Glutamatergic neuron (in vitro differentiated cells): ENCODE measurements at places on chromosomes 16 and 17. TPM values are rescaled to one million over a fixed set of nuclear protein-coding genes. Genes with fewer than 3 reads are reported as not detected.

The VTN gene
- 0.25 TPM for total RNA-seq

The HOXB9 gene
- total RNA-seq = not detected

The PITPNM3 gene
- 1.4 TPM for total RNA-seq

The FAM171A2 gene
- total RNA-seq = 81.3 TPM

The ST6GALNAC2 gene
- 0.32 TPM for total RNA-seq

The TNFAIP1 gene
- 111 TPM for total RNA-seq

The KRT25 gene
- not detected for total RNA-seq

GRCh38 chr17:34226011-34226743, 28.9 kb upstream of the CCL2 start:
- no peak for DNase-seq

DNA sequence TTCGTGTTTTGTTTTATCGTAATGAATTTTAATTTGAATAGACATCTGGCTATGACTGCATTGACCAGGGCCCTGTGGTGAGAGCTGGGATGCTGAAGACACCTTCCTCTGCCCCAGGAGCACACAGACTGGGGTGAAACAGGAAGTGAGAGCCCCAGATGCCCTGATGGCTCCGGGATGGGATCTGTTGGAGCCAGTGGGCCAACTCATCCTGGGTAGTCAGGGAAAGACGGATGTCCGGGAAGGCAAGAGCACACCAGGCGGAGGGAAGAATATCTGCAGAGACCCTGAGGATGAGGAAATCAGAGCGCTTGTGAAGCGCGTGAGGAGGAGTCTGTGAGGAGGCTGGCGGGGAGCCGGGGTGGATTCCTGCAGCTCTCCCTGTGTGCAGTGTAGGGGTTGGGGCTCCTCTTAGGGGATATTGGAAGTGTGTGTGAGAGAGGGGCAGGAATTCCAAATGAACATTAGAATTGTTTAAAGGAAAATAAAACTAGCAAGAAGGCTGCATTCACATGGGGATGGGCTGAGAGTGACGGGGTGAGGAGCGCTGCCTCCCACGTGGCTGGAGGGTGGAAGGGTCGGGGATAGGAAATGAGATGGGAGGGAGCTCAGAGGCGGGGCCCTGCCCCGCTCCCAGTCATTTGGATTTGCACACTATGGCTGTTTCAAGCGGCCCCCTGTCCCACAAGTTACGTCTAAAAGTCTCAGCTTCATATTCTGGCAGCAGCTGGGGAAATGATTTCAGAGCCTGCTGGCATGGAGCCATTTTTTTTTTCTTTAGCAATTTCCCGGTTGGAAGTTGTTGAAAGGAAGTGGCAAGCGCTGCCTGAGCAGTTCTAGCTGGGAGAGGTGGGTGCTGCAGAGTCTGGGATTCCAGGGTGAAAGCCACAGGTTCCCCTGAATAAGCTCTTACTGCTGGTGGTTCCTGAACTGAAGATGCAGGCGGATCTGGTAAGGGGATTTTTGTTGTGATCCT, 71.2 kb upstream of the LGALS9 start:
- no peak for DNase-seq

DNA sequence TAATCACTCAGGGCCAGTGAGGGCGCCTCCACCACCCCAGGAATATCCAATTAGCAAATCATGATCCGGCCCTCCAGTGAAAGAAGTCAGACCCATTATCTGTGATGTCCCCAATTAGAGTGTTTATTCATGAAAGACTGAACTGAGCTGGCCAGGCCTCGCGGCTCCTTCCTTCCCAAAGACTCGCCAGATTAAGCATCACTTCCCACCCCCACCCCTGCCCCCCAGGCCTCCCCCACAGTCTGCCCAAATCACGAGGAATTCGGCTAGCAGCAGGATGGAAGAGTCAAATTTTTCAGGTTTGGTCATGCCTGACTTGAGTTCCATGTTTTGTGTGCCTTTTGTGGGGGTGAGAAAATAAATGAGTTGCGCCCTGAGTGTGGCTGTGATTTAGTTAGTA, 298.4 kb upstream of the SALL1 start:
- DNase-seq = no peak

GRCh38 chr17:27573971-27574525, 56.9 kb upstream of the LGALS9 start:
- DNase-seq = no peak

DNA sequence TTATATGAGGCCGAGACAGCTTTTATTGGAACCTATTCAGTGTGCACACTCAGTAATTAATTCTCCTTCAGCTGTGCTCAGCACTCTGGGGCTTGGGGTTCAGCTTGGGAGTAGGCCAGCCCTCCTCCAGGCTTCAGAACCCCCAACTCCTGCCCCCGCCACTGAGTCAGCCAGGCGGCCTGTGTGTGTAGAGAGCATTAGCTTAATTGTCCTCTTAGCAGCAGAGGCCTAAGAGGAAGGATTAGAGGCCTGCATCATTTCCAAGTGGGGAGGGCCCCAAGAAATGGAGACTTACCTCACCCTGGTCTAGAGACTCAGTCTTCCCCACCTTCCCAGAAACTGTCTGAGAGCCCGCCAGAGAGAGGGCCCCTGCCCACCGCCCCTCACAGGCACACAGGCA, 772 bp downstream of the PRSS53 start:
- no peak for DNase-seq

GRCh38 chr17:45403906-45404490, 28.7 kb downstream of the ARHGAP27 start:
- DNase-seq = no peak

DNA sequence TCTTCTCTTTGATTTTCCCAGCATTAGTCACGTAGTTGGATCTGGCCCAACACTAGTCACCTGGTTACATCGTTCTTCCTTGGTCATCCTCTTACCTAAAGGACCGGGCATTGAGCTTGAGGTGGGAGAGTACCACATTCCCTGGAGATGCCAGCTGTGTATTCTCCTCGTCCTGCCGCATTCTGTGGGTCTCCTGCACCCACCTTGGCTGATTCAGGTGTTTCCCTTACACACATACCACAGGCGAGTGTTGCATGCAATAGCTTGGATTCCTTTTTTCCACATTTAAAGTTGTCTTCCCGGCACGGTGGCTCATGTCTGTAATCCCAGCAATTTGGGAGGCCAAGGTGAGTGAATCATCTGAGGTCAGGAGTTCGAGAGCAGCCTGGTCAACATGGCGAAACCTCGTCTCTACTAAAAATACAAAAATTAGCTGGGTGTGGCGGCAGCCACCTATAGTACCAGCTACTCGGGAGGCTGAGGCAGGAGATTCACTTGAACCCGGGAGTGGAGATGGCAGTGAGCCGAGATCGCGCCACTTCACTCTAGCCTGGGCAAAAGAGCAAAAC, 21.6 kb upstream of the CLEC18C start:
- DNase-seq = no peak

DNA sequence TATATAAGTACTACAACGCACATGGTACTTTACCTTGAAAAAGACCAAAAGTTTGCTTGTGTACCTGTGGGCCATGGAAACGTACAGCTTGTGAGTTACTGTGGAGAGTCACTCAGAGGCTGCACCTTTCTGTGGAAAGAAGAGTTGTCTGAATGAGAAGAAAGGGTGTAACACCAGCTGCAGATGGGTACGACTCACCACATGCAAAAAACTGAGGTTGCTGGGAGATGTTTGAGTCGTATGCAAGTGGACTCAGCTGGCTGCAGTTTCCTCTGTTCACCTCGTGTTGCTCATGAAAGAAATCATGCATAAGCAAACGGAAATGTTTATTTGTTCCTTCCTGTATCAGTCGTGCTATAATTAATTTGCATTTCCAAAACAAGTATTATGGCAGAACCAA, 22.4 kb upstream of the DYNLRB2 start:
- DNase-seq = no peak

GRCh38 chr17:15658296-15658695, 25.8 kb downstream of the TRIM16 start:
- no peak for DNase-seq

GRCh38 chr17:67090341-67090740, 46.0 kb downstream of the CACNG1 start:
- no peak for DNase-seq

GRCh38 chr16:89919535-89920406, 1.1 kb downstream of the MC1R start:
- no peak for DNase-seq

GRCh38 chr17:43907425-43907981, at the start of gene MPP2:
MPP2 (minus strand) TSS chr17:43907536; CDS start chr17:43904460, 3,076 bp downstream.
- DNase-seq = peak; percentile 94

DNA sequence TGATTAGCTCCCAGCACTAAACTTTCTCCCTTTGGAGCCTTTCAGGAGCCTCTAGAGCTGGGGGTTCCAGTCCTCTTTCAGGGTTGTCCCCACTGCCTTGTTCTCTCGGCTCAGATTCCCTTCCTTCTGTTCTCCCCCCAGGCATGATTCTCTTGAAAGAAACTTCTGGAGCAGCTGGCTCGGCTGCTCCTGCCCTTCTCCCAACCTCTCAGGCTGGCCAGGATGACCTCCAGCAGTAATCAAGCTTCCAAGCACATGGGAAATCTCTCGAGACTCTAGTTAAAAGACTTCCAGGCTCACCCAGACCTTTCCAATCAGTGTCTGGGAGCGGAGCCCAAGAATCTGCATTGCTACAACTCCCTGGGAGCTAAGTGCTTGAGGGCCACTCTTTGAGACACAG, 3.6 kb downstream of the SDK2 start:
- DNase-seq = no peak

GRCh38 chr16:80100846-80101451, 439.8 kb upstream of the DYNLRB2 start:
- no peak for DNase-seq

DNA sequence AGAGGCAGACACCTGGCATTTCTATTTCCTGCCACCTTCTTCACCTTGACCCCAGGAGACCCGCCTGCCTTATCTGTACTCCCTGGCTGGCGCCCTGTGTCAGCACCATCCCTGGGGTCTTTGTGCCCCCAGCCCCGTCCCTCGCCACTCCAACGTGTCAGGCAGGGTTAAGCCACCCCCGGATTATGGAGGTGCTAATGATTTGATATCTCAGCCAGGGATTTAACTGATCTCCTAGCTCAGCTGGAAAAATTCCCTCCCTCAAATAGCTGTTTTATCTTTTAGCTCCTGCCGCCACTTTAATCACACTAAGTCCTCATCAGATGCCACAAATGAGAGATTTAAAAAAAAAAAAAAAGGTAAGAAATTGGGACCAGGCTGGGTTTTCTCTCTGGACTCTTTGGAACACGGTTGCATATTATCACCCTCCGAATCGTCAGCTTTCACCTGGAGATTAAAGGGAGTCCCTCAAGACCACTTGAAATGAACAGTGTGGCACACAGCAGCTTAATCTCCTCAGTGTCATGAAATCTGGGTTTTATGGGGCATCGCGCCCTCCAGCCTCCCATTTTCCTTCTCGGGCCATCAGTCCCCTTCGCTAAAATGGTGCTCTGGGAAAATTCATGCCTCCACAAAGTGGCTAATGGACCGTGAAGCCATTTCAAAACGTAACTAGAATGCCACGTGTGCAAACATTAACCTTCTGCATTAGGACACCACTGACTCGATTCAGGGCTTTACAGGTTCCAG, 26.2 kb upstream of the WFDC1 start:
- no peak for DNase-seq

- no peak for DNase-seq
These were observed 13.1 kb upstream of the ABCC3 start for GRCh38 chr17:50621574-50622031.

DNA sequence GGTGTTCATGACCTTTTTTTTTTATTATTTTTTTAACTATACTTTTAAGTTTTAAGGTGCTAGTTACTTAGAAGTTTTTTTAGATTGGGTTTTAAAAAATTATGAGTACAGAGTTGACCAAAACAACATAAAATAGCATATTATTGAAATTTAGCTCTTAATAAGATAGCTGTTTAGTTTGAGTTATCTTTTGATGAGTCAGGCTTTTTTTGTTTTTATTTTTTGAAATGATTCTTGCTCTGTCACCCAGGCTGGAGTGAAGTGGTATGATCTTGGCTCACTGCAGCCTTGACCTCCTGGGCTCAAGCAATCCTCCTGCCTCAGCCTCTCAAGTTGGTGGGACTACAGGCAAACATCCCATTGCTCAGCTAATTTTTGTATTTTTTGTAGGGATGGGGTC, 13.6 kb downstream of the ZNF750 start:
- no peak for DNase-seq

DNA sequence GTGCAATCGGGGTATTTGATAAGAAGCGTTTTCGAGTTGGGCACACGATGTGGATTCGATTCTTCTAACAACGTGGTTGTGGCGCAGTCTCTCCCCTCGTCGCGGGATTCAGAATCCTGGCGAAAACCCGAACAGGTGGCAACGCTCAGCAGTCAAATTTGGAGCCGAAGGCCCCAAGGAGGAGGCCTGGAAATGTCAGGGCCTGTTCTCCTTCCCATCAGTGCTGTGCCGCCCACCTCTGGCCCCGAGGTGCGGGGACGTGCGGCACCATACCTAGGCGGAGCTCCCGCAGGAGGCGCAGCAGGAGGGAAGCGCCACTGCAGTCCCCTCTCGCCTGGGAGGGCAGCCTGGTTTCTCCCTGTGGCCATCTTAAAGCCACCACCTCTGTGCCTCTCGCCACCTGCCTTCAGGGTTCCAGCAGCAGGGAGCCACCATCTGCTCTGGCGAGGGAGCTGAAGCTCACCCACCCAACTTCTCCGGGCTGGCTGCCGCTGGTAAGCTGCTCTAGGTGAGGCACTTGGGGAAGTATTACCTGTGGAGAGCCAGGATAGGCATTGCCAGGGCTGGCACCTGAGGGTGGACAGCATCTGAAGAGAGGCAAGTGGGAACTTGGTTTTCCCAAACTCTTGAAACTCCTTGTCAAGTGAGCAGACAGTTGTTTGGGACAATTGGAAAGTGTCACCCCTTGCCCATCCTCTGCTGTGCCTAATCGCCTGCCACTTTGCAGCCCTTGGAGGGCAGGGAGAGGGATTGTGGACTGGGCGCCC, 2.6 kb upstream of the AATF start:
- peak; percentile 25 for DNase-seq

DNA sequence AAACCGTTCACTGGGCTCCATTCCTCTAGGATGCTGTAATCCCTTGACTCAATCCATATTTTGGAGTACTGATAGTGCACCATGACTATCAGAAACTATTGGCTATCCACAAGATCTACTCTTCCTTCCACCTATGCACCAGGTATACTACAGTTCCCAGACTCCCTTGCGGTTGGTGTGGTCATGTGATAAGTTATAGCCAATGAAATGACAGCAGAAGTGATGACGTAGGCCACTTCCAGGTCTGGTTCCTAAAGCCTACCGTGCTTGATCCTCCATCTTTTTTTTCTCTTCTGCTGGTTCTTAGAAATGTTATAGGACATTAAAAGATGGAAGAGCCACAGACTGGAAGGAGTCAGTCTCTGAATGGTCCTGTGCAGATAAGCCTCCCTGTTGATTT, 278.8 kb upstream of the C16orf82 start:
- DNase-seq = no peak

DNA sequence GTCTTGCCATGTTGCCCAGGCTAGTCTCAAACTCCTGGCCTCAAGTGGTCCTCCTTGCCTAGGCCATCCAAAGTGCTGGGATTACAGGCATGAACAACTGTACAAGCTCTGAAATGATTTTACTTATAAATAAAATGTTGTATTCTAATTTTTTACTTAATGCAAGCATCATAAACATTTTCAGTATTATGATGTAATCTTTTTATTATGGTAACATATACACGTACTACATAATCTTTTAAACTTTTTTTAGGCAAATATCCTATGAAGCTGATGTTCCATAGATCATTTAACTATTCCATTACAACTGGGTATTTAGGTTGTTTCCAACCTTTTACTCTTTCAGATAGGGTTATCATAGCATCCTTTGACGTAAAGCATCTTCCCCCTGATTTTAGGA, 33.8 kb upstream of the USP43 start:
- DNase-seq = no peak

- DNase-seq = no peak
These were observed 2.6 kb downstream of the GIT1 start for GRCh38 chr17:29586676-29587469.
